ENCODE measurements at places on chromosomes 16 and 17.

DNA sequence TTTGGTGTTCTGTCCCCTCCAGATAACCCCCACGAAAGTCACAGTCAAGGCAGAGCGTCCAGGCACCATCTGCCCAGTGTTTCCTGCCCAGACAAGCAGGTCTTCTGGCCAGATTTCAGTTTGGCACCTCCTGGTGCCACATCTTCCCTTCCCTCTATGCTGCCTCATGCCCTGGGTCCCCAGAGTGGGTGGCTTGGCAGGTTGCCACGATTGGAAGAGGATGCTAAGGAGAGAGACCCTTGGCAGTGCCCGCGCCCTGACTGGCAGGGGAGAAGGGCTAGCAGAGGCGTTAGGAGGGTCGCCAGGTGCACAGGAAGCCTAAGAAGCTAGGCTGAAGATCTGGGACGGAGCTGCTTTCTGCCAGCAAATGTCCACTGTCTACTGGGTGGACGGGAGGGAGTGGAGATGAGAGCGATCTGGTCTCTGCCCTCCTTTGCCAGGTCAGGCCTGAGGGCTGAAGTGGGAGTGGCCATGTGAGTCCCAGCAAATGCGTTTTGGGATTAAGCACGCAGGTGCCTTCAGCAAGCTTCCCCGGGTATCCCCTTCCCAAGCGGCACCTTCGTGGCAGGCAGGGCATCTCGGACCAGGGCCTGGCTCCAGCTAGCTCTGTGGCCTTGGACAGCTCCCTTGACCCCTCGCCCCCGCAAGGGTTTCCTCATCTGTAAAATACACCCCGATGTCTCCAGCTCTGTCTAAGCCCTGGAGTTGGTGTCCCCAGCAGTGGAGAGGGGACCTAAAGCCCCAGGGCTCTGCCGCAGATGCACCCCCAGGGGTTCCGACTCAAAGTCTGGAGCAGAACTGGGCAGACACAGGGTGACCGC, 13.4 kb upstream of the CD300A start:
- no peak for DNase-seq

DNA sequence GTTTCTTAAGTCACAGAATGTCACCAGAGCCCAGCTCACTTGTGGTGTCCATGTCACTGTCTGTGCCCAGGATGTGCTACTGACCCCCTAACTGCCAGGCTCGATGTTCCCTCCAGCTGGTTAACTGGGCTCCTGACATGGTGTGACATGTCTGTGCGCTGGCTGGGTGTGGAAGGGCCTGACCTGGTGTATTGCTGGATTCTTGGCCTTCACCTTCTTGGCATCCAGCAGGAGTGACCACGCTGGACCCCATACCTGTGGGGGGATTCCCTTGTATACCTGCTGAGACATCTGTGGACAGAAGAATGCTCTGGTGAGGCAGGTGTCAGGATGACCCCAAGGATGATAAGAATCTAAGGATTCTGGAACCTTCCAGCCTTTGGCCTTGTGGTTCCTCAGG, 1690.1 kb downstream of the TP53TG3F start:
- no peak for DNase-seq

- DNase-seq = peak; percentile 43
These were observed 15.8 kb downstream of the KRABD2 start for GRCh38 chr17:8360751-8361150.

DNA sequence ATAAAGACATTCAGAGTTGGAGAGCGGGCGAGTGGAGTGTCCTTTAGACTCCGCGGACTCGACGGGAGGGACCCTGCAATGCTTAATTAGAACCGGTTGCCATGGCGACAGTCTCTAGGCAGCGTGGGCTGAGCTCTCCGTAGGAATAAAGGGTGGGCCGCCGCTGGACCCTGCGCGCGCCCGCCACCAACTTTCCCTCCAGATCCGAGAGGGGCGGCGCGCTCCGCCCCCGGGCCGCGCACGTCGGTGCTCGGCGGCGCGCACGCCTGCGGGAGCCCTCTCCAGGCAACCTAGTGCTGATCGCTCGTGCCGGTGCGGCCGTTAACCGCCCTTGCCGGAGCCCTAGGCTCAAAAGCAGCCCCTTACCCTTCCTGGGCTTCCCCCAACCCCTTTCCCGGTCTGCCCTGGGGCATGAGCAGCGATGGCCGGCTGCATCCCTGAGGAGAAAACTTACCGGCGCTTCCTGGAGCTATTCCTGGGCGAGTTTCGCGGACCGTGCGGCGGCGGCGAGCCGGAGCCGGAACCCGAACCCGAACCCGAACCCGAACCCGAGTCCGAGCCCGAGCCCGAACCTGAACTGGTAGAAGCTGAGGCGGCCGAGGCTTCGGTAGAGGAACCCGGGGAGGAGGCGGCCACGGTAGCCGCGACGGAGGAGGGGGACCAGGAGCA, at the start of gene PPM1E:
Gene PPM1E, plus strand, starts transcription at position 278 of the 669 bp plus-strand sequence.
- DNase-seq = peak; percentile 59

DNA sequence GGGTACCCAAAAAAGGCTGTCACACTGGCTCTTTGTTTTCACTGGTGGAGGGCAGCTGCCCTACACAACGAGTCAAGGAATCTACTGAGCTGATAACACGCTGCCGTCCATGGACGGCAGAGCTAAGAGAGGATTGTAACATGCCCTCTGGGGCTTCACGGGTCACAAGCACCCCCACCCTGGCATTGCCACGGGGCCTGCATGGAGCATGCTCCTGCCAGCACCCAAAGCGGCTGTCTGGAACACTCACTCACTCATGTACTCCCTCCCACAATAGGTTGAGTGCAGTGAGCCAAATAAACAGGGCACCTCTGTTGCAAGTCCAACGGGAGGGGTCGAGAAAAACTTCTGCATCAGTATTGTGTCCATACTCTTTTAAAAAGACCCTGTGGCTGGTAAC, 181.6 kb downstream of the MAP2K6 start:
- no peak for DNase-seq
